SW 1271 (cell line): ENCODE measurements at places on chromosomes 13 and 19.

DNA sequence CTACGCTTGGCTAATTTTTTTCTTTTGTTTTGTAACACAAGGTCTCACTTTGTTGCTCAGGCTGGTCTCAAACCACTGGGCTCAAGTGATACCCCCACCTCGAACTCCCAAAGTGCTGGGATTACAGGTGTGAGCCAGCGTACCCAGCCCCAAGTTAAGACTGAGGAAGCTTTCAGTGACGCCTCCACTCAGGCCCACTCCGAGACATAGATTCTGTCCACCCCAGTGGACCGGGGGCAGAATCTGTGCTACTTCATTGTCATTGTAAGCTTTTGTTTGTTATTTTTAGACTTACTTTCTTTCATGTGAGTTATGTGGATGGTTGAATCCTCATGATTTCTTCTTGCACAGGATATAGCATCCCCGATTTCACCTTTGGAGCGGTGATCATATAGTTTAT, 156.9 kb upstream of the TSHZ3 start:
- no peak for DNase-seq

DNA sequence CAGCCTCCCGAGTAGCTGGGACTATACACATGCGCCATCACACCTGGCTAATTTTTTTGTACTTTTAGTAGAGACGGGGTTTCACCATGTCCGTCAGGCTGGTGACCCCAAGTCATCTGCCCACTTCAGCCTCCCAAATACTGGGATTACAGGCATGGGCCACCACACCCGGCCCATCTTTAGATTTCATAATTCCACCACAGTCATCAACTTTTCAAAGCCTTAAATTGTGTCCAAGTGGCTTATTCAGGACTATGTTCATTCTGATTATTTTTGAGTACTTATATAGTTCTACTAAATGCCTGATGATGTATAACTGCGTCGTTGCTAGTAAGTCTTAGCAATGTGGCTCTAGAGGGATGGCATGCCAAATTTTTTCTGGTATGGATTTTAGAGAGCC, 36.9 kb downstream of the FLT1 start:
- DNase-seq: no peak

- no peak for DNase-seq
Observed at GRCh38 chr19:3457528-3458228, 22.6 kb downstream of the SMIM24 start.

GRCh38 chr19:18519962-18520847, 1.7 kb downstream of the ELL start:
- DNase-seq: peak; percentile 89
